SK-N-MC (cell line): ENCODE measurements at places on chromosomes 2 and 18.

- no peak for DNase-seq
Observed at GRCh38 chr2:121910139-121910538, 154.7 kb downstream of the TSN start.

DNA sequence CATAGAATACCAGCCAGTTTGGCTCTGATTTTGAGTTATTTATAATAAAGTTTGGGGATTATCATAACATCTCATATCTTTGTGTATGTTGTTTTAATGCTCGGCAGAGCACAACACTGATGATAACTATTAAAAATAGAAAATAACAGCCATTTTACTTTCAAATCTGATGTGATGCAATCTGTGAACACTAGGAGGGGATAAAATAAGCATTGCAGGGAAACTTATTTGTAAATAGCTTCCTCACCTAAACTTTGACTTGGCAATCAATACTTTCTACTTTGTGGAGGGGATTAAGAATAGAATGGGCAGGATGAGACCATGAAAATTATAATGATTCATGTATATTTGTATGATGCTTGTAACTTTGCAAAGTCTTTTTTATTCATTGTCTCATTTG, 54.4 kb downstream of the USP14 start:
- DNase-seq = no peak

DNA sequence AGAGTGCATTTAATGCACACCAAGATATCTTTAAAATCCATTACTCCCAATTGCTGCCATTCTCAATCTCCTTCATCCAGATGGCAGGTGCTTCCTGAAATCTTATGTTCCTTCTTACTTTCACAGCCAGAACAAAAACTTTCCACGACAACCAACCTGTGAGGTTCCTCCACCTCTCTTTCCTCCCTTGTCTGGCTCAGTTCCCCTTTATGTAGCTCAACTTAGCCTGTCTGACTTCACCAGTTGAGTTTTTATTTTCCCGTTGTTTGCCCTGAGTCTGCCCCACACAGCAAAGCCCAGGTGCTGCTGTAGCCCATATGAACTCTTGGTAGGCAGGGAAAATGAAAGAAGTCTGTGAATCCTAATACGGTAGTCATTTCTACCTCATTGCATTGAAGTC, 112.5 kb downstream of the MREG start:
- DNase-seq = no peak

DNA sequence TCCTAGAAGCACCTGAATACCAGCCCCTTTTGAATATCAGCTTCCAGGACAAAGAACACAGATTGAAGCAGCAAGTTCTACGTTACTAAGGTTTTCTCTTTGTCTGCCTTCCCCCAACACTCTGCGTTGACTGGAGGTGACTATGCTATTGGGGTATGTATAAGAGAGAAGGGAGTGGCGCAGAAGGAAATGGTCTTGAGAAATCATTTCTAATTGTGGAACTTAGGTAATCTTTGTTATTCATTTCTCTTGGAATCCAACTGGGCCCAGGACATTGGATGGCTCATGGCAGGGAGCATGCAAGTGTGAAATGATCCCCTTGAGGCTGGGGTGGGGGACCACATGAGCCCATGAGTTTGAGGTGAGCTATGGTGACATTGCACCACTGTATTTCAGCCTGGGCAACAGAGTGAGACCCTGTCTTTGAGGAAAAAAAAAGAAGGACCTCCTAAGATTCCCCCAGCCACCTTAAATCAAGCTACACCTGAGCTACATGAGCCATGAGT, 29.7 kb downstream of the XDH start:
- no peak for DNase-seq

DNA sequence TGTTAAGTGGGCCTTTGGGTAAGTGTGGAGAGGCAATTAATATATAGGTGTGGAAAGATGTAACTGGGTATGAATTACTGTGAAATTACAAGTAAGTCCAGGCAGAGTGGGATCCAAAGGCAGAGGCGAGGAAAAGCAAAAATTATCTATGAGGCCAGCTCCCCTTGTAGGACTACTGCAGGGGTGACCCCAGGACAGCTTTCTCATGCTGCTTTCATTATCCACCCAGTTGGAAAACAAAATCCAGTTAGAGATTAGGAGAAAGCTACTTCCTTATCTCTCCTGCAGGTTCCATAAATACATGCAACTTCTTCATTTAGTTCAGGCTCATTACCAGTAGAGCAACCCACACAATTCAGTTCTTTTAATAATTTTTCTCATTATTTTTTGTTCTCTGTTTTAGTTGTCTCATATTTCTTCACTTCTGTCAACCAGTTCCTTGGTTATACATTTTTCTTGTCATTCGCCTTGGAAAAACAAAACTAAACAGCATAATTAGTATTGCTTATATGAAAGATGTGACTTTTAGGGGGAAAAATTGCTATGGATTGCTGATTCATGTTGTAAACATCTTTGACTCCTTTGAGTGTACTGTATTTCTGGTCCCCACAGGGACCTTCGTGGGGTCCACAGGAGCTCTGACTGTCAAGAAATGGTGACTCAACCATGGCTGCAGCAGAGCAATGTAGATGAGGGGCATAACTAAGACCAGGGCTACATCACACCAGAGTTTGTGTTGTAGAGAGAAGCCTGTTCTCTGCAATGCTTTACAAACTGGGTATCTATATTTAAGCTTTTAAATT, 110.4 kb upstream of the PARD3B start:
- no peak for DNase-seq

DNA sequence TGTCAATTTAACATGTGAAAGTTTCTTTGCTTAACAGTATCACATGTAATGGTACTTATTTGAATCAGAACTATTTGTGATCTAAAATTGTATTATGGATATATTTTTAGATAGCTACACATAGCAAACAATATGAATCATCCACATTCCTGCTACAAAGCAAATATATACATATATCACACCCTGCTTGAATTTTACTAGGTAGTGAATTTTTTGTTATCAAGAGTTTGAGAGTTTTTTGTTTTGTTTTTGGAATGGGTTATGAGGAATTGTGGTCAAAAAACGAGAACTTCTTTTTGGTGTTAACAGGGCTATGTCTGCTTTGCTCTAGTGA, 635.7 kb downstream of the NRXN1 start:
- DNase-seq = no peak

DNA sequence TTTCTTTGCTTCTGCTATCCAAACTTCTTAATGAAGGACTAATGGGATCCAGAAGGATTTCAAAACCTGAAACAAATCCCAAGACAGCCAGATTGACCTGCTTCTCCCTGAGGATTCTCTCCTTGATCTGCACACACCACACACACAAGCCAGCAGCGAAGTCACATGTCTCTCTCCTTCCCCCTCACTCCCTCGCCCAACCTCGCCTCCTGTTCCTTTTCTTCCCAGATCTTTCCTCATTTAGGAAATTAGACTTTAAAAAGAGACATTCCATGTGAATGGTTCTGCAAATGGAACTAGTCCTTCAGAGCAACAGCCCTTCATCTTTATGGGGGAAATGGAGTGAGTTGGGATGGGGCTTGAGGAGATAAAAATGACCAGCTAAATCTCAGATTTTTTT, 639.1 kb upstream of the SETBP1 start:
- no peak for DNase-seq

GRCh38 chr2:205642599-205643356, 39.5 kb upstream of the NRP2 start:
- DNase-seq = no peak

DNA sequence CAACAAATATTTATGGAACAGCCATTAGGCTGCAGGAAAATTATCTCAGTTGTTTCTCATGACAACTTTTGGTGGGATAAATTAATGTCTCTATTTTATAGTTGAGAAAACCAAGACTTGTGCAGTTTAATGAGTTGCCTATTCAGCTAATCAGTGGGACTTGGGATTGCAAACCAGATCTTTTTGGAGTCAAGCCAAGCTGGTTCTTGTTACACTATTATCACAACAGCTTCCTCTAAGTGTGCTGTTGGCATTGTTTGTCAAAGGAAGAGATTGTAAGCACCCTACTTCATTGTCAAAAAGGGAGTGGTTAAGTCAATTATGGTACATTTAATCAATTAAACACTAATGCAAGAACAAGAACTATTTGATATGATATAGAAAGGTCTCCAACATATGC, 119.2 kb downstream of the PAX3 start:
- DNase-seq = peak; percentile 70

DNA sequence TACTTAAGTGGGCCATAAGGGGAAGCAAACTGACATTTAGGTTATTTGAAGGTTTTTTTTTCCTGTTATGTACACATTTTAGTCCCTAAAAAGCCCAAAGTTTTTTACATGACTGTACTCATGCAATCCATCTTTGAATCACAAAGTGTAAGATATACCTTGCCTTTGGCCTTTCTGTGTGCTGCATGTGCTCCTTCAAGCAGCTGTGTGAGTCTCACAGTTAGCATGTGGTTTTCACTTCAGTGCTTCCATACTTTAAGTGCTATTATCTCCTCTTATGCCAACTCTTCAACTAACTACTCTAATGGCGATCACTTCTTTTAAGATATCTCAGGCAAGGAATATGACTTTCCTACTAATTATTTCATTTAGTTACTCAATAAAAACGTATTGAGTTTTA, 597.1 kb upstream of the ACVR2A start:
- DNase-seq = no peak

- DNase-seq = no peak
Observed at GRCh38 chr2:211823886-211824479, 714.6 kb downstream of the ERBB4 start.

- DNase-seq = no peak
Observed at GRCh38 chr2:181037922-181038321, 57.5 kb downstream of the UBE2E3 start.

- no peak for DNase-seq
Observed at GRCh38 chr2:49600524-49600923, 446.2 kb upstream of the FSHR start.

GRCh38 chr18:54871231-54871630, 43.0 kb downstream of the RAB27B start:
- DNase-seq = peak; percentile 57

- DNase-seq = no peak
Observed at GRCh38 chr18:11883153-11883552, 25.0 kb downstream of the MPPE1 start.

- DNase-seq = no peak
Observed at GRCh38 chr2:239721991-239722759, 303.0 kb downstream of the NDUFA10 start.

- DNase-seq = no peak
Observed at GRCh38 chr18:37476182-37476581, 89.4 kb downstream of the CELF4 start.

DNA sequence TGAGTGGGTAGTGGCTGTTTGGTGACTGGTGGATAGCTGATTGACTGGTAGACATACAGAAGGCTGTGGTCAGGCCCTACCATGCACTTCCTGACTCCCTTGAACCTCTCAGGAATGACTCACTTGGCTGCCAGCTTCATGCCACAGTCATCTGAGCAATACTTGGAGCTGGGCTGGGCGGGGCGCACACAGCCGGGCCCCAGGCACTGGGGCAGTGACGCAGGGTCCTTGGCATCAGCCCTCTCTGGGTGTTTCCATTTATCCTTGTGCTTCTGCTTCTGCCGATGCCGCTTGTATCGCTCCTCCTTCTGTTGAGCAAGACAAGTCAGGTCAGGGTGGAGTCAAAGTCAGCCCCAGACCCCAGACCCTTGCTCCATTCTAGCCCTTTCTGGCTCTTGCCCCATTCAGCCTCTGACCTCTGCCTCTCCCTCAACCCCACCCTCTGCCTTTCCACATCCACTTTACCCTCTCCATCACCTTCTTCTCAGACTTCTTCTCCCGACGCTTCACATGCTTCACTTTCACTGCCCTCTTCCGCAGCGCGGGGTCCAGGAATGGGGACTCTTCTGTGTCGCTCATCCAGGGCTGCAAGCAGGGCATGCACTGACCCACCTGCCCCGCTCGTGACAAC, 3.0 kb upstream of the MBD1 start:
- no peak for DNase-seq

GRCh38 chr2:233486778-233487552, 79.6 kb downstream of the USP40 start:
- DNase-seq = no peak

GRCh38 chr2:241373446-241373845, 17.4 kb downstream of the FARP2 start:
- DNase-seq = no peak

GRCh38 chr2:236862961-236863728, 222.5 kb upstream of the COPS8 start:
- DNase-seq = no peak

DNA sequence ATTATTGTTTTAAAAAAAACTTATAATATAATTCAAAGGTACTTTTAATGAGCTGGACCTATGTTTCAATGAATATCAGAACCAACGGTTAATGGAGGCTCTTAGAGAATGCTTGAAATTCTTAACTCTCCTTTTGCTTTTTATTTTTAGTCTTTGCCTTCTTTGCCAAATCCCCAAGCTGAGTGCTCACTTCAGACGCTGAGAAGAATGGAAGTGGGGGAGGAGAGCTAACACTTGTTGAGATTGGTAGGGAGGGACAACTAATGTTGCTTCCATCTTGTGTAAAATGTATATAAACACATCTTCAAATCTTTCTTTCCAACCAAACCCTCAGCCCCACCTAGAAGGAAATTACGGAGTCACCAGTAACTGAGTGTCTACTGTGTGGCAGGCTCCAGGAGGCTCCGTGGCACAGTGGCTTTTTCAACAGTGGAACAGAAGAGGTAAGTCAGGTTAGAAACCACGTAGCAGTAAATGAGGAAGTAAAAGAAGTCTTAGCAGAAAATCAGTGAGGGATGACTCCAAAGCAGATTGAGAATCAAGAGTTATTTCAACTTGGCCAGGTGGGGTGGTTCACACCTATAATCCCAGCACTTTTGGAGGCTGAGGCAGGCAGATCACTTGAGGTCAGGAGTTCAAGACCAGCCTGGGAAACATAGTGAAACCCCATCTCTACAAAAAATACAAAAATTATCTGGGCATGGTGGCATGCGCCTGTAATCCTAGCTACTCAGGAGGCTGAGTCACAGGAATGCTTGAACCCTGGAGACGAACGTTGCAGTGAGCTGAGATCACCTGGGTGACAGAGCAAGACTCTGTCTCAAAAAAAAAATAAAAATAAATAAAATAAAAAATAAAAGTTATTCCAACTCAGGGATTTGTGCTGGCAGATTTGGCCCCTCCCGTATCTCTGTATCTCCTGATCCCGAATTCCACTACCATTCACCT, 45.0 kb upstream of the CREB1 start:
- DNase-seq = no peak

- DNase-seq = no peak
Observed at GRCh38 chr18:65938592-65939372, 188.0 kb downstream of the CDH7 start.

GRCh38 chr18:23311351-23312121, 141.6 kb upstream of the RIOK3 start:
- DNase-seq = no peak

- DNase-seq = no peak
Observed at GRCh38 chr2:241040081-241040803, 41.8 kb downstream of the SNED1 start.

- no peak for DNase-seq
Observed at GRCh38 chr2:6342273-6342920, 523.3 kb downstream of the CMPK2 start.
